Activated naive CD4-positive, alpha-beta T cell treated with anti-CD3 and anti-CD28 coated beads for 36 hours (primary cell): ENCODE measurements at places on chromosomes 2 and 18.

- peaks cover 2% of the 10 kb centered on the region for H3K36me3 ChIP-seq
- peak overlapping the region; percentile 9 for H3K27ac ChIP-seq
- peak overlapping the region; percentile 52 for H3K4me3 ChIP-seq
- H3K4me1 ChIP-seq = peaks cover 58% of the 10 kb centered on the region
- H3K27me3 ChIP-seq = no peaks in the 10 kb centered on the region
- no peak for DNase-seq
These were observed 168.6 kb downstream of the HDAC4 start for GRCh38 chr2:239232195-239232578.

DNA sequence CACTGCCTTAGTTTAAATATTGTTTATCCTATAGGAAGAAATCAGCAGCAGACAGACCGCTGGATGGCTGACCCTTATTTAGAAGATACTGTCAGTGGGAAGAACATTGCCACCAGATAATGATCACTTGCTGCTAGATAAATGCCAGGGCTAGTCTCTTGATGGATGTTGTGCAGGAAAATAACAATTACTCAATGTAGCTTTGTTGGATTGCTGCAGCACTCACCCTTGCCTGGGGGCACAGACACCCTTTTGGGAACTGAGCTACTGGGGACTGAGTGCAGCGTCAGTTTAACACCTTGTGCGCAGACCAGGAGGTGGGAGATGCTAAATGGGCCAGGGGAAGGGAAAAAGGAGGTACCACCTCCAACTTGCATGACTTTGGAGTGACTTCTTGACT lies 64.2 kb upstream of the CAPN13 start:
- no peak overlapping the region for H3K4me3 ChIP-seq
- no peak overlapping the region for H3K27ac ChIP-seq
- DNase-seq = no peak
- H3K36me3 ChIP-seq = no peaks in the 10 kb centered on the region
- no peaks in the 10 kb centered on the region for H3K4me1 ChIP-seq

- no peak overlapping the region for H3K4me3 ChIP-seq
- no peak for DNase-seq
- no peak overlapping the region for H3K27ac ChIP-seq
These were observed 199.4 kb downstream of the GBX2 start for GRCh38 chr2:235968616-235969324.

DNA sequence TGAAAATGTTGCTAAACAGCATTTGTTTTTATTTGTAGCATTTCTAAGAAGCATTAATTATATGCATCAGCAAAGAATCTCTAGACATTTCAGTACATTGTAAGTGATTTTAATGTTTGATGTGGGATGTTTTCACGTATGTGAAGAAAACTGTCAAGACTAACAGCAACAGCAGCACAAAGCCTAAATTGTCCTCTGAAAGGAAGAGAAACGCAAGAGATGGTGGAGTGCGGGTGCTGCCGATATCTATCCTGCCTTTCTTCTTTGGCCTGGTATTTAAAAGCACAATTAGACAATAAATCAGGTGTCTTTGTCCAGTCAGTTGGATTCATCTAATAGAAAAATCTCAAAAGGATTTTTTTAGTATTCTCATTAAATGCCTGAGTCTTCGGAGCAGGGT lies 3.1 kb downstream of the TWIST2 start:
- H3K36me3 ChIP-seq = no peaks in the 10 kb centered on the region
- H3K27ac ChIP-seq = no peak overlapping the region
- peaks cover 44% of the 10 kb centered on the region for H3K27me3 ChIP-seq
- no peak for DNase-seq
- H3K4me3 ChIP-seq = no peak overlapping the region
- no peaks in the 10 kb centered on the region for H3K4me1 ChIP-seq

DNA sequence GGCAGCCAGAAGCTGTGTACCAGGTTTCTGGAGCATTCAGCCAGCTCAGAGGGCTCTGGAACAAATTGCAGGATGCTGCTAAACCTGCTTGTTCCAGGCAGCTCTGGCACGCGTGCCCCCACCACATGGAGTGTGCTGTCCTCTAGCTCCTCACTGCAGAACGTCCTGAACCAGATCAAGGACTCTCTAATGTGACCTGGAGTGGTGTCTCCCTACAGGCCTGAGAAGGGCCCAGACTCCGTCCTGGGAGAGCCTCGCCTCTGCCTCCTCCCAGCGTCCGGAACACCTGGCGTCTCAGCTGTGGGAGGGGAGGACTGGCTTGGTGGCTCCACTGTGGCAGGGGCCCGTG lies 115.6 kb upstream of the GPC1 start:
- H3K27ac ChIP-seq = no peak overlapping the region
- no peaks in the 10 kb centered on the region for H3K36me3 ChIP-seq
- peaks cover 6% of the 10 kb centered on the region for H3K27me3 ChIP-seq
- H3K4me3 ChIP-seq = no peak overlapping the region
- H3K4me1 ChIP-seq = no peaks in the 10 kb centered on the region
- no peak for DNase-seq

GRCh38 chr2:68912732-68913131 lies 40.0 kb downstream of the GKN2 start:
- H3K27me3 ChIP-seq = no peaks in the 10 kb centered on the region
- peak; percentile 59 for DNase-seq
- H3K36me3 ChIP-seq = no peaks in the 10 kb centered on the region
- no peak overlapping the region for H3K27ac ChIP-seq
- H3K4me1 ChIP-seq = peaks cover 27% of the 10 kb centered on the region

GRCh38 chr2:141380008-141380979 lies 750.5 kb downstream of the LRP1B start:
- no peaks in the 10 kb centered on the region for H3K36me3 ChIP-seq
- no peaks in the 10 kb centered on the region for H3K27me3 ChIP-seq
- H3K4me1 ChIP-seq = no peaks in the 10 kb centered on the region
- H3K27ac ChIP-seq = no peak overlapping the region
- H3K4me3 ChIP-seq = no peak overlapping the region

- no peaks in the 10 kb centered on the region for H3K36me3 ChIP-seq
- no peak overlapping the region for H3K27ac ChIP-seq
- no peak overlapping the region for H3K4me3 ChIP-seq
- H3K27me3 ChIP-seq = no peaks in the 10 kb centered on the region
- H3K4me1 ChIP-seq = no peaks in the 10 kb centered on the region
These were observed 77.1 kb downstream of the SFXN5 start for GRCh38 chr2:72994282-72994990.

- H3K27ac ChIP-seq = no peak overlapping the region
- H3K4me3 ChIP-seq = no peak overlapping the region
- H3K36me3 ChIP-seq = no peaks in the 10 kb centered on the region
- H3K4me1 ChIP-seq = no peaks in the 10 kb centered on the region
- no peaks in the 10 kb centered on the region for H3K27me3 ChIP-seq
These were observed 410.0 kb downstream of the CDH19 start for GRCh38 chr18:66193938-66194337.

DNA sequence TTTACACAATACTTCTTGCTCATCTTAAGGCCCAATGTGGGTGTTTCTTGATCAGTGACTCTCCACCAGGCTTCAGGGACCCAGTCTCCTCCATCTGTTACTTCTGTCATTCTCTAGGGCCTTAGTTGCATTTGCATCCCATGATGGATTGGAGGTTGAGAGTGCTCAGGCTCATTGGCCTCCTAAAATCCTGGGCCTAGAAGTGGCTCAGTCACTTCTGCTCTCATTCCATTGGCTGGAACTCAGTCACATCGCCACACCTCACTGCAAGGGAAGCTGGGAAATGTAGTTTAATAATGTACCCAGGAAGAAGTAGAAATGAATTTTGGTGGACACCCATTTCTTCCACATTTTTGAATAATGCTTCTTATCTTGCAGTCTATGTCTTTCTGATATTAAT lies 223.5 kb downstream of the HRH4 start:
- no peaks in the 10 kb centered on the region for H3K36me3 ChIP-seq
- H3K27me3 ChIP-seq = peaks cover 5% of the 10 kb centered on the region
- H3K4me3 ChIP-seq = no peak overlapping the region
- no peaks in the 10 kb centered on the region for H3K4me1 ChIP-seq

GRCh38 chr2:51595836-51596235 lies 563.9 kb upstream of the NRXN1 start:
- H3K36me3 ChIP-seq = no peaks in the 10 kb centered on the region
- H3K4me1 ChIP-seq = no peaks in the 10 kb centered on the region
- no peak for DNase-seq
- H3K4me3 ChIP-seq = no peak overlapping the region
- H3K27me3 ChIP-seq = no peaks in the 10 kb centered on the region

DNA sequence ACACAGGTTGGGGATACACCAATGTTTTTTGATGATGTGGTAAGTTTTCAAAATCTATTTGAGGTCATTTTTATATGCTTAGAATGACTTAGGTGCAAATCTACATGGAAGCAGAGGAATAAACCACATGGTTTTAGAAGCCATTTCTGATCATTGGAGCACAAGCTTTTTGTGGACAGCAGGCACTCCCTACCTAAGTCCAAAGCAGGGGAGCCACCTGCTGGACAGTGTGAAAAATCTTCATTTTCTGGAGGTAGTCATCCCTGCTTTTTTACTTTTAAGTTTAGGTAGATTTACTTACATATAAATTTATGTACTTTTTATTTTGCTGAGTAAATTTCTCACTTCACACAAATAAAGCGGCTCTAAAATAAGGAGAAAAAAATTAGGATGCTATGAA lies 323.2 kb downstream of the PLCL1 start:
- no peaks in the 10 kb centered on the region for H3K4me1 ChIP-seq
- no peak overlapping the region for H3K27ac ChIP-seq
- no peaks in the 10 kb centered on the region for H3K27me3 ChIP-seq
- peak; percentile 68 for DNase-seq

- H3K4me1 ChIP-seq = peaks cover 19% of the 10 kb centered on the region
- no peak for DNase-seq
- H3K36me3 ChIP-seq = peaks cover 5% of the 10 kb centered on the region
- H3K27ac ChIP-seq = no peak overlapping the region
- no peaks in the 10 kb centered on the region for H3K27me3 ChIP-seq
These were observed 56.4 kb downstream of the MAP4K3 start for GRCh38 chr2:39380525-39381150.

- DNase-seq = no peak
- H3K27me3 ChIP-seq = no peaks in the 10 kb centered on the region
- H3K4me3 ChIP-seq = no peak overlapping the region
- no peak overlapping the region for H3K27ac ChIP-seq
- H3K4me1 ChIP-seq = peaks cover 4% of the 10 kb centered on the region
- H3K36me3 ChIP-seq = no peaks in the 10 kb centered on the region
These were observed 114.8 kb upstream of the ZNF236 start for GRCh38 chr18:76707534-76707933.

GRCh38 chr2:120770641-120771040 lies 35.0 kb downstream of the GLI2 start:
- DNase-seq = no peak
- H3K27me3 ChIP-seq = no peaks in the 10 kb centered on the region
- H3K36me3 ChIP-seq = no peaks in the 10 kb centered on the region
- H3K4me3 ChIP-seq = no peak overlapping the region

- DNase-seq = no peak
- no peaks in the 10 kb centered on the region for H3K4me1 ChIP-seq
- no peaks in the 10 kb centered on the region for H3K27me3 ChIP-seq
- peaks cover 8% of the 10 kb centered on the region for H3K36me3 ChIP-seq
- no peak overlapping the region for H3K27ac ChIP-seq
- H3K4me3 ChIP-seq = no peak overlapping the region
These were observed 31.3 kb downstream of the USP40 start for GRCh38 chr2:233535271-233535670.

GRCh38 chr2:112201696-112202430 lies 53.0 kb downstream of the ZC3H8 start:
- no peak overlapping the region for H3K4me3 ChIP-seq
- no peak for DNase-seq
- H3K27me3 ChIP-seq = no peaks in the 10 kb centered on the region
- no peak overlapping the region for H3K27ac ChIP-seq
